ENCODE measurements at places on chromosomes 12 and 14.

DNA sequence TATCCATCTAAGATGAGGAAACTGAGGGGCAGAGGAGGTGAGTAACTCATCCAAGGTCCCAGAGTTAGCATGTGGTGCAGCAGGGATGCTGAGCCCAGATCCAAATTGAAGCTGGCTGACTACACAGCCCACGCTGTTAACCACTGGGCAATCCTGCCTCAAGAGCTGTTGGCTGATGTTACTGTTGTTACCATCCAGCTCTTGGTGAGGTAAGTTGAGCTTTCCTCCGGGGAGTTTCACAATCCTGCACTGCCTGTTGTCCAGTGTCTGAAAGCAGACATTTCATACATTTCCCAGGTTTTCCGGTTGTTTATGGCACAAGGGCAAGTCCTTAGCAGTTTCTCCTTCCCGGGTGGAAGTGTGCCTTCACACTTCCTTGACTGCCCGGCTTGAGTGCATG is 14.5 kb downstream of the CYP46A1 start:
- DNase-seq = no peak

GRCh38 chr14:30883508-30884294 is 9.3 kb downstream of the COCH start:
- DNase-seq = no peak

GRCh38 chr12:94247246-94247645 is 98.9 kb downstream of the PLXNC1 start:
- DNase-seq = no peak

DNA sequence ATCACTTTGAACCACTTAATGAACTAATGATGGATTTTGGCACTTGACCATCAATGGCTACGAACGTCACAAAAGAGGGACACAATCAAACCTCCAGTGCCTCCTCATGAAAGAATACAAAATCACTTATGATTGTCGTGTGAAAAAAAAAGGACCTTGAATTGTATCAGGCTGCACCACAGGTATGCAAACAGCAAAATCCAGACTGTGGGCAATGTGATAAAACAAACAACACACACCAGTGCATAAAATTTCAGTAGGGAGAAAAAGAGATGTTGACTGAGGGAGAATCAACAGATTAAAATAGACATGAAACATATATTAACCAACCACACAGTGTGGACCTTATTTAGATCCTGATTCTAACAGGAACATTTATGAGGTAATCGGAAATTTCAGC is 2.6 kb downstream of the TSPAN8 start:
- DNase-seq = no peak

GRCh38 chr14:23118506-23119362 is at the start of gene CEBPE:
Gene CEBPE (minus strand): TSS chr14:23119255. CDS start chr14:23119091, 164 bp downstream.
- no peak for DNase-seq

DNA sequence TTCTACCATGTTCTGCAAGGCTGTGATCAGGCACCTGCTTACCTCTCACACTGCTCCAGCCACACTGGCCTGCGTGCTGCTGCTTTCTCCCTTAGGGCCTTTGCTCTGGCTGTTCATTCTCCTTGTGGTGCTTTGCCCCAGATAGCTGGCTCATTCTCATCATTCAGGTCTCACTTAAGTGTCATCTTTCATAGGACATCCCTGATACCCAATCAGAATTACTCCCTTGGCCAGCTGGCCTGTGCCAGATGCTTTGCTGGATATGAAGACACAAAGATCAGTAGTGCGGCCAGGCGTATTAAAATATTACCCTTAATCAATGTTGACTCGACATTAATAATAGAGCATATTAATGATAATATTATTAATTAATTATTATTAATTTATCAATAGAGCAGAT is 143.8 kb upstream of the FGD4 start:
- DNase-seq = no peak

GRCh38 chr14:60656686-60657455 is 7.6 kb upstream of the SIX1 start:
- DNase-seq = peak; percentile 47

All from activated CD4-positive, alpha-beta memory T cell treated with anti-CD3 and anti-CD28 coated beads, Interleukin-2, amount 10 ng/mL, durations not matched to agents 7 days and 5 days (primary cell).